ENCODE measurements at places on chromosomes 6 and 20.

GRCh38 chr6:124393536-124393935 is 568.7 kb upstream of the RNF217 start:
- no peak for DNase-seq

GRCh38 chr6:5905431-5906339 is 101.0 kb downstream of the NRN1 start:
- no peak for DNase-seq

DNA sequence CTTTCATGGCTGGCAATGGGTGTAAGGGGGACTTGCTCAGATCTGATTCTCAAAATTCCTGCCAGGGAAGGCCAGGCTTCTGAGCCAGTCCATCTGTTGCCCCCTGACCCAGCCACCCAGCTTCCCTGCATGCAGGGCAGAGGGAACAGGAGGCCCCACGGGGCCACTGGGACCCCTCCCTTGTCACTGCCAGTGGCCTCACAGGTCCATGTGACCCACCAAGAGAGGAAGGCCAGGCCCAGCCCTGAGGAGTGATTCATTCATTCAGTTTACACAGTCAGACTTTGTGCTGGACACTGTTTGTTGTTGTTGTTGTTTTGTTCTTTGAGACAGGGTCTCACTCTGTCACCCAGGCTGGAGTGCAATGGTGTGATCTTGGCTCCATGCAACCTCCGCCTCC is 39.5 kb downstream of the UBE2V1 start:
- no peak for DNase-seq

- no peak for DNase-seq
These were observed 4.8 kb downstream of the GCM2 start for GRCh38 chr6:10877012-10877411.

DNA sequence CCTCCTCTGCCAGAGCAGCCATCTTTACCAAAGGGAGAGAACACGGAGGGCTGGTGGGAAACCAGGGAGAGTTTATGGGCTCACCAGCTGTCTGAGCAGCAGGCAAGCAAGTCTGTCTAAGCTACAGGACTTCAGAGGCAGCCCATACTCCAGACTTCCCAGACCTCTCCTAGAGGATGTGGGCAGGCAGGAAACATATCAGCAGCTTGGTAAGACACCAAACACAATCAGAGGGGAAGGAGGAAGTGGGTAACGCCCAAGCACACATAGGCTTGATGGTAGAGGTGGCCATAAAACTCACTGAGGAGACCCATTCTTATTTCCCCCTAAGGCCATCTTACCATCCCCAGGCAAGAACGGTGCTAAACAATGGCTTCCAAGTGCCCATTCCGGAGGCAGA is 143.1 kb upstream of the ARID1B start:
- no peak for DNase-seq

DNA sequence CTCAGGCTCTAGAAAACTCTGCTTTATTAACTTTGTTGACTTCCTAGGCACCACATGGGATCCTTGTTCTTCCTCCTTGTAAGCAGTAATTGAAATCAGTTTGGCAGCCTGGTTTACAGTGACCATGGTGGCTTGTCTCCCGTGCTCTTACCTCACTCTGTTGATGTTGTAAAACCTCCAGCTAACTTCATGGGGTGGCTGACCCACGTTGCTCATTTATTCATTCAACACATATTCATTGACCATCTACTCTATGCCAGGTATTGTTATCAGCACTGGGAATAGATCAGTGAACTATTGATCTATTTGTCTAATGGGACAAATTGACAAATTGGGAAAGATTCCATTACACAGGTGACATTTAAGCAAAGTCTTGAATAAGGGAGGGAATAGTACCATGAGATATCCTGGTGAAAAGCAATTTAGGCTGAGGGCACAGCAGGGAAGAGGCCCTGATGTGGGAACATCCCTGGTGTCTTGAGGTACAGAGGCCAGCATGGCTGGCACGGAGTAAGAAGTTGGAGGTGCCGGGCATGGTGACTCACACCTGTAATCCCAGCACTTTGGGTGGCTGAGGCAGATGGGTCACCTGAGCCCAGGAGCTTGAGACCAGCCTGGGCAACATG is 19.1 kb downstream of the ESR1 start:
- no peak for DNase-seq

DNA sequence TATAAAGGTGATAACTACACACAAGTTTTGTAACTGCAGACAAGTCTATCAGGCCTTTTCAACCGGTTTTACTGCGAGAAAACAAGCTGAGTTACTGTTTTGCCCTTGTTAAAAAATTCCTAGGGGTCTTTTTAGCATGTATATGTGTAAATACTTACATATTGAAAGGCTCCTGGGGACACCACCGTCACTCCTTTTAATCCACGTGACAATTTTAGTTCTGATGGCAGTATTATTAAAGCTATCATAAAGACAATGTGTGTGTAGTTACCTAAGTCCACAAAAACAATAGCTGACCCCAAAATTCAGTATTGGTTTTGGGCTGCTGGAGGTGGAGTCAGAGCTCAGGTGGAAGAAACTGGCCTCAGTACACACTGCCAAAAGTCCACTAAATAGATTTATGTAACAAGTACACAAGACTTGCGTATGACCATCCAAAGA is 41.3 kb upstream of the HFE start:
- peak; percentile 79 for DNase-seq
